ENCODE measurements at places on chromosomes 6 and 20. TPM values are rescaled to one million over a fixed set of nuclear protein-coding genes. Genes with fewer than 3 reads are reported as not detected.

- DNase-seq: no peak
These were observed 30.2 kb upstream of the FOXP4 start for GRCh38 chr6:41515995-41516394.

- no peak for DNase-seq
These were observed 41.7 kb downstream of the PLAGL1 start for GRCh38 chr6:143966312-143966711.

GRCh38 chr6:163786995-163787671 is 372.6 kb downstream of the QKI start:
- DNase-seq: no peak

GRCh38 chr6:31042806-31043205 is 32.5 kb downstream of the MUC22 start:
- DNase-seq: peak; percentile 47

- no peak for DNase-seq
These were observed 267.9 kb downstream of the DLL1 start for GRCh38 chr6:170022827-170023619.

DNA sequence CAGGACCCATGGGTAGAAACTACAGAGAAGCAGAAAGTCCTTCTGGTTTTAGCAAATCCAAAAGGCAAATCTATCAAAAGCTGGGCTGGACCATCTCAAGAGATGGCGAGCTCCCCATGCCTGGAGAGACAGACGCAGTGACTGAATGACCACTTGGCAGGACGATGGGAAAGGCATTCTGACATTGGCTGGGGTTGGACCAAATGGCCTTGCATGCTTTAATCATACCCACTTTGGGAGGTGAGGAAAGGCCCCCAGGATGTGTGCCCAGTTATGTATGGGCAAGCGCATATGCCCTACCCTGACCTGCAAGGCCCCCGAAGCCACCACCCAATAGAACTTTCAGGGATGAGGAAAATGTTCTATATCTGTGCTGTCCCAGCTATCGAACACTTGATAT is 45.1 kb downstream of the JPH2 start:
- DNase-seq: no peak

- no peak for DNase-seq
These were observed 49.2 kb upstream of the SASH1 start for GRCh38 chr6:148293181-148293995.

DNA sequence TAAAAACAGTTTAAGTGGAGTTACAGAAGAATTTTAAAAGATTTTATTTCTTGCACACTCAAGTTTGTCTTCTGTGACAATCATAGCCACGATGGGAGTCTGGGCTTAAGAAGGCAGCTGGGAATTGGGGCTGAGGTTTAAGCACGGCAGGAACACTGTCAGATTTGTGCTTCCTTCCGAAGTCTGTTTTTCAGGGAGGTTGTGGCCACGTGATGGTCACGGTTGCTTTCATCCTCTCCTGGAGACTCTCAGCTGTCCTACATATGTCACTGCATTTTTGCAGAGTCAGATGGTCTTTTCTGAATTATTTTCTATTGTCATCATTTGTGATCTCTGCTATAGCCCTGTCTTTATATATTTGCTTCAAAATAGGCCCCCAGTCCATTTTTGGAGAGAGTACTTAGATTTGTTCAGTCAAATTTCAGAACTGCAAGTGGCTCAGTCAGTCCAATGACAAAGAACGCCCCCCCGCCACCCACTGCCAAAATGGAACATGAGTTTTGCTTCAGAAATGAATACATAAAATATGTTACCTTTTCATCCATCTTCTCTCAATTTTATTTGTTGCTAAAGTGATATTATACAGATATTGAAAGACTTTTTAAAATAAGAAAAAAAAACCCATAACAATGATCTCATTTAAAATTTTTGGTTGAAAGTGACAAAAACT is 111.8 kb upstream of the ZFP64 start:
- no peak for DNase-seq

DNA sequence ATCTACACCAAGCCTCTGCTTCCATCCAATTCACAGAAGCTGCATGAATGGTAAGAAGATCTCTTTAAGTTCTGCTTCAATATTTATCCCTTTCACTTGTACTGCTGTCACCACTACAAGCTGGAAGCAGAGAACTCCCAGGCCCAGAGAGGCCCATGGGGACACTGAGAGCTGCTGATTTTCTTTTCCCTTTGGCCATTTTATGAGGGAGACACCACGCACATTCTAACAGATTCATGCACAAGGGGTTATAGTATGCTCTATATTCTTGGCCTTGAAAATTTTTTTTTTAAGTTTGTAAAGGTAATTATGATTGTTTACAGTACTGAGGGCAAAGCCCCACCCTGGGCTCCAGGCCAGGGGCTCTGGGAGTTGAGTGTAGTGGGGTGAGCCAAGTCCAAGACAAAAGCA is 88.4 kb downstream of the MYB start:
- DNase-seq: no peak

GRCh38 chr6:148836751-148837150 is 89.9 kb downstream of the UST start:
- no peak for DNase-seq

- no peak for DNase-seq
These were observed 73.4 kb upstream of the GTSF1L start for GRCh38 chr20:43800186-43800585.

DNA sequence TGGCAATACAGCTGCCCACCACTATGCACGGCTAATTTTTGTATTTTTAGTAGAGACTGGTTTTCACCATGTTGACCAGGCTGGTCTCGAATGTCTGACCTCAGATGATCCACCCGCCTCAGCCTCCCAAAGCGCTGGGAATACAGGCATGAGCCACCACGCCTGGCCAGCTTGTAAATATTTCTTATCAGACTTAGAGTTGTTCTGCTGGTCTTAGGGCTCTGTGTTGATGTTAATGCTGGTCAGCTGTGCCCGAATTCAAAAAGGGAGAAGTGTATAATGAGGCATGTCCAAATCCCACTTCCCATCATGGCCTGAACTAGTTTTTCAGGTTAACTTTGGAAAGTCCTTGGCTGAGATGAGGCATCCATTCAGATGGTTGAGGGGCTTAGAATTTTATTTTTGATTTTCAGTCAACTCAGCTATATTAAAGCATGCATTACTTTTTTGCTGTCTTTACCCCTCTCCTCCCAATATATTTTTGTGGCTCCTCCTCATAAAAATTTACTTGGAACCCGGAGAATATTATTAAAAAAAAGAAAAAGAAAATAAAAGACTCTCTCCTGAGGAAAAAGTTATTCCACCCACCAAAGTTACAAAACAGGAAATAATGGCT is 47.7 kb downstream of the ADAT2 start:
- no peak for DNase-seq

TNXB gene
- total RNA-seq: 2.4 TPM

VSX1 gene
- total RNA-seq: not detected

Data from bronchial epithelial cell (primary cell).